Left kidney (tissue), 8 donors: ENCODE measurements at places on chromosomes 2 and 18. TPM values are rescaled to one million over a fixed set of nuclear protein-coding genes. Genes with fewer than 3 reads are reported as not detected.
A peak's percentile ranks its signal among the peaks of the same experiment; 100 is the strongest.

TRPM8 gene
- 0.33 TPM for polyA plus RNA-seq

LRRTM1 gene
- polyA plus RNA-seq = 19.8 TPM

AFTPH gene
- 78.3 TPM for polyA plus RNA-seq

UPP2 gene
- 11.2 TPM for polyA plus RNA-seq

SNTG2 gene
- polyA plus RNA-seq = 3.2 TPM

GALNT13 gene
- 2.8 TPM for polyA plus RNA-seq

DNA sequence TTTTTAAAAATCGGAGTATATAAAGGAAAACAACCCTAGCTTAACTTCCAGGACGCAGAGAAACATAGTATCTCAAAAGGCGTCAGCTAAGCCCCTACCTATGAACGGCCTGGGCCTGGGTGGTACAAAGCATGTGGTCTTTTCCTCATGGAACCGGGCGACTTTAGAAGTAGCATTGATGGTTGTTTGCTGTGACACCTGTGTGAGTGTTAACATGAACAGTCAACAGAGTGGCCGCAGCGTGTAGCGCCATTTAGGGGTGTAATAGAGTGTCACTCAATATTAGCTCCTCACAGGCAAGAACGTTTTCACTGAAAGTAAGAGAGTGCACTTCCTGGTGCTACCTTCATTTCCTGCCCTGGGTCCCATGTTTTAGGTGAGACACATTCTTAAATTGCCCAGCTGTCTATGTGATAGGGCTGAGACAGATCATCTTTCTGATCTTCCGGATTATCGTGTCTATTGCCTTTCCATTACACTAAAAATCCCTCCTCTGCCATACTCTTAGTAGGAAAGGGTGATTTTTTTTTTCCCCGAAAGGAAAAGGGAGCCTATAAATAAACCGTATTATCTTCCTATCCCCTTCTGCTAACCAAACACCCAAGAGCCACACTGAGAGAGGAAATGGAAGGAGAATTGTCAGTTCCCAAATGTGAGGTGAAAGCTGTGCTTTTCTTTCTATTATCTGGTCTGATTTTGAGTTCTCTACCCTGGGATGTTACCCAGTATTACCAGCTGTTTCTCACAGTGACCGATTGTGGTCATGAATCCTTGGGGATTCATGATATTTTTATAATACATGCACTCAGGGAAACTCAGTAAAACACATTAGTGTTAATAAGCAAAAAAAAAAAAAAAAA is 1.3 kb downstream of the GORASP2 start:
- peak; percentile 12 for DNase-seq

- no peak for DNase-seq
These were observed 46.2 kb upstream of the ITGAV start for GRCh38 chr2:186543561-186544131.

DNA sequence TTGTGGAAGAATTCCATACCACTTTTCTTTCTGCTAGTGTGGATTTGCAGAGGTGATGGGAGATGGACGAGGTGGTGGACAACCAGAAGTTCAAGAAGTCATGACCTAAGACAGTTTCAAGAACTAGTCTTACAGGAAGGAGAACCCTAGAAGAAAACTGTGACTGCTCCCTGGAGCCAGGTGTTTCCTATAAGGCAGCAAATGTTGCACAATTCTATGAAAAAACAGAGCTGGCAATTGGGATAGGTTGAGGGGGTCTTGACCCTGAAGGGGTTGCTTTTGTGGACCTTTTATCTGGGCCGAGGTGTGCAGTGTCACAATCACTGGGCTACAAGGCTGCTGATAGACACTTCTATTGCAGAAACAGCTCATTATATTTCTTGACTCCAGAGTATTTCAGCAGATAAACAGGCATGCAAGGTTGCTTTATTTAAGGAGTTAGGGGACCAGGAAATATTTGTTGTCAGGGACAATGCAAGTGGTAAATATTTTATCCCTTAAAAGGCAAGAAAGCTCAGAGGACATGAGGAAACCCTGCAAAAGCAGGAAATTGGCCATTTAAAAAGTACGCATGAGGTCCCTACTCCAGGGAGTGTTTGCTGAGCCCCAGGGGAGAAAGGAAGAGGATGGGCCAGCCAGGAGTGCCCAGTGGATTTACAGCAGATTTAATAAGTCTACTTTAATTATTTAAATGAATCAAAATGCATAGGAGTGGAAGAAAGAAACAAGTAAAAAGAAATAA is 22.9 kb downstream of the APCDD1 start:
- DNase-seq = no peak

GRCh38 chr2:55232863-55233657 is 572 bp downstream of the RPS27A start:
- DNase-seq = no peak

DNA sequence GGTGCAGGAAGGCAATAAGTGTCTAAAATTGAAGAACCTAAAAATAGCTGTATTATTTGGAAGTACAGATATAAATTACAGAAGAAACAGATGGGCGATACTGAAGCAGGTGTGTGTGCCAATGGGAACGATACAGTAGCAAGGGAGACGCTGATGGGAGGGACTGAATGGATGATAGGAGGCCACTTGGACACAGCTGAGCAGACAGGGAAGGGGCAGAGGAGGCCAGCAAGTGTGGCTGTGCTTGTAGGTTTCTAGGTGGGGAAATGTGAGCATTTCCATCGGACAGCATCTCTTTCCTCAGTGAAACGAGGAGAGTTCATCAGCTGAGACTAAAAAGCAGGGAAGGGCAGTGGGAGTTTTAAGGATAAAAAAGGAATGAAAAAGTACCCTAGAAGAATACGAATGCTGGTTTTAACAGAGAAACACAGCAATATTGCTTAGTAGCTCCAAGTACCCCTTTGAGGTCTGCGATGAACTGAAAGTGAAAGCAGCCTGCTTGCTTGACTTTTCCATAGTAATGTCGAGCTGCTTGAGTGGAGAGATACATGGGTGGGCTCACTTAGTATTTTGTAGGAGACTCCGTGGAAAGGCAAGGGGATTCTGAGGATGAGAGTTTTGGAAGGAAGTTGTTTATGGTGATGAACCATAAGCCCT is 91.7 kb upstream of the EPC2 start:
- DNase-seq = no peak

- DNase-seq = no peak
These were observed 47.3 kb downstream of the ROCK1 start for GRCh38 chr18:21064347-21064746.

DNA sequence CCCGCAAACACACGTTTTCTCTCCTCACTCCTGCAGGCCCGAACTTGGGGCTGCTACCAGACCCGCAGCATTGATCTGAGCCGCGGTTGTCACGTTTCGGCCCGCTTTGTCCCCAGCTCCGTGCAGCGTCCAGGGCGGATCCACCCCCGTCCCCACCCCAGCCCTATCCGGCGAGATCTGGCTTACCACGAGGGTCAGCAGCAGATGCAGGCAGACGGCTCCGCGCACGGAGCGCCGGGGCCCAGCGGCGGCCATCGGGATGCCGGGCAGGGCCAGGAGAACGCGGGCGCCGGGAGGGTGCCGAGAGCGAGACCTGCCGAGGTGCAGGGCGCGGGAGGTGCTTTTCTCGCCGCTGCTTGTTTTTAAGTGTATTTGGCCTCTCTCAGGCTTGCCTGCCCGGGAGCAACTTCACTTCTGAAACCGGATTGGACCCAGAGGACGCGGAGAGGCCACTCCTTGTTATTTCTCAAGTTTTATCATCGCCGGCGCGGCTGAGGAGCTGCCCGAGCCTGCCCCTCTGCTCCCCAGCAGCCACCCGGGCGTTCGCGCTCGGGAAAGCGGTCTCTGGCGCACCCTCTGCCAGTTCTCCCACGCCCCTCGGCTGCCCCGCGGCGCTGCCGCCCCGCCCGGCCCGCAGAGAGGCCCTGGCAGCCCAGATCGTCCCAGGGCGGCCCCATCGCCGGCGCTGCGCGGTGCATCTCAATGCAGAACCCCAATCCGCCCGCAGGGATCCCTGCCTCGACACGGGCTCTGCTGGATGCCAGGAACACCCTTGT is at the start of gene DSC3:
Gene DSC3, minus strand, starts transcription at position 337 of the 776 bp plus-strand sequence. Its CDS starts 82 bp downstream, at position 255.
- peak; percentile 51 for DNase-seq

DNA sequence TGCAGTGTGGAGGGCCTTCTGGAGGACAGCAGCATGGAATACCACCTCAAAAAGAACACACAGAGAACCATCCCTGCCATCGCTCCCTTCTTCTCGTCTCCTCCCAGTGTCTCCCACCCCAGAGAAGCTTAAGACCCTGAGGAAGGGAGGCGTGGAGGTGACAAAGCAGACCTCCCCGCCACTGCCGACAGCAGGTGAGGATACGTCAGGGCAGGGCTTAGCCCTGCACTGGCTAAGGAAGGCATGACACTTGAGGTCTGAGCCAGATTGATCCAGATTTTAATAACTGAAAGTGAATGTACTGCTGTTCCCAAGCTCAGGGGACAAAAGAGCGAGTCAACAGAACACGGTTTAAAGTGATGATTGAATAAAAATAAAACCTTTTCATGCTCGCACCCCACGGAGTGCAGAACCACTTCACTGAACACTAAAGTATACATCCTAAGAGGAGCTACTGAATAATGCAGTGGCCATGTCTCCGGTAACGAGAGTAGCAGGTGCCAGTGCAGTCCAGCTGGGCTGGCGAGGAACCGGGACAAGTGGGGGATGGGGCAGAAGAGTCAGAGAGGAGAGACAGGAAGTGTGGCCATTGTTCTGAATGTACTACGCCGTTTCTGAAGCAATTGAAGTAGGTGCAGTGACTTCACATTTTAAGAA is 391.0 kb downstream of the CDH2 start:
- DNase-seq = no peak

- DNase-seq = no peak
These were observed 162.6 kb downstream of the PAX3 start for GRCh38 chr2:222136106-222136630.

GRCh38 chr2:197215748-197216360 is 94.7 kb downstream of the ANKRD44 start:
- no peak for DNase-seq

DNA sequence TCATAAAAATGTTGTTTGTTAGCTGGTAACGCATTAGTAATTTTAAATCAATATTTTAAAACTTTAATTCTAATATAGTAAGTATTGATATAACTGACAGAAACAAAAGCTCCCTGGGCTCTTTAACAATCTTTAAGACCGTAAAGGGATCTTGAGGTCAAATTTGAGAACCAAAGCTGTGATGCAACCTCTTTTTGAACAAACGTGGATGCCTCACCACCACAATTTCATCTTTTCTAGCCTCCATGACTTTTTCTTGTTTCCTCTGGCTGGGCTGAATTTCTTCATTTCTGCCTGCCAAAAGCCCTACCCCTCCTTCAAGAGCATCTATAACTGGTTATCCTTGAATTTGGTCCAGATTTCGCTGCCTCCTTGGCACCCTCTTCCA is 563 bp upstream of the POLE4 start:
- no peak for DNase-seq

- no peak for DNase-seq
These were observed 31.6 kb downstream of the ZNF532 start for GRCh38 chr18:58896268-58896667.

DNA sequence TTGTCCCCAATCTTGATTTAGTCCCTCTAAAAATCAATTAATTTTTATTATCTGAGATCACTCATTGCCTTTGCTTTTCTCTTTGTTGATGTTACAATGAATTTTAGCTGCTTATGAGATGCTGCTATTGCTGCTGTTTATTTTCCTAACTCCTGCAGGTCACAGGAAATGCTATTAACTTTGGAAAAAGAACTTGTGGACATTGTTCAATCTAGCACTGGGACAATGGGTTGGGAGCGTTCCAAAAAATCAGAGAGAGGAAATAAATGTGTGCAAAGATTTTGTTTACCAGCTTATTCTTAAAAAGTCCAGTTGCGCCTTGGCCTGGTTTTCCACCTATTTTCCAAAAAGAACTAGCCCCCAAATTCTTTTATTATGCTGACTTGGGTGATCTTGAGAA is 268.3 kb downstream of the PTH2R start:
- DNase-seq = peak; percentile 17

DNA sequence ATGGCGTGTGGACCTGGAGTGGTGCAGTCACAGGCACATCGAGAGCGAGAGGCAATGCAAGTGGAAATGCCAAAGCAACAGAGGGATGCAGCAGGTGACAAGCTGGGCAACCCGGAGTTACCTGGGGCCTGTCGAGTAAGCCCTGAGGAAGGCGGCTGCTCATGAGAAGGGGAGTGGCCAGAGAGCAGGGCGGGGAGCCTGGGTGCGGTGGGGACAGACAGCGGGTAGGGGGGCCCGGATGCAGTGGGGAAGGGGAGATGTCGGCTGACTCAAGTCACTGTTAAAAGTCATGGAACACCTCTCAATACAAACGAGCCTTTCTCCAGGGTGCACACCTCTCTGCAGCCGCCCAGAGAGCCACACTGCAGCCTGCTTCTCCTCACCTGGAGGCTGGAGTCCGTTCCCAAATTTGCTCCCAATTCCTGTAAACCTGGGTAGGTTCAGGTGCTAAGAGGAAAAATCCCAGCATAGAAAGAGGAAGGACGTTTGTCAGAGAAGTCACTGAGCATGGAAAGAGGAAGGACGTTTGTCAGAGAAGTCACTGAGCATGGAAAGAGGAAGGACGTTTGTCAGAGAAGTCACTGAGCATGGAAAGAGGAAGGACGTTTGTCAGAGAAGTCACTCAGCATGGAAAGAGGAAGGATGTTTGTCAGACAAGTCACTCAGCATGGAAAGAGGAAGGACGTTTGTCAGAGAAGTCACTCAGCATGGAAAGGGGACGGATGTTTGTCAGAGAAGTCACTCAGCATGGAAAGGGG is 71.7 kb upstream of the TWIST2 start:
- DNase-seq = no peak

- no peak for DNase-seq
These were observed 170.7 kb downstream of the CYRIA start for GRCh38 chr2:16494836-16495508.

DNA sequence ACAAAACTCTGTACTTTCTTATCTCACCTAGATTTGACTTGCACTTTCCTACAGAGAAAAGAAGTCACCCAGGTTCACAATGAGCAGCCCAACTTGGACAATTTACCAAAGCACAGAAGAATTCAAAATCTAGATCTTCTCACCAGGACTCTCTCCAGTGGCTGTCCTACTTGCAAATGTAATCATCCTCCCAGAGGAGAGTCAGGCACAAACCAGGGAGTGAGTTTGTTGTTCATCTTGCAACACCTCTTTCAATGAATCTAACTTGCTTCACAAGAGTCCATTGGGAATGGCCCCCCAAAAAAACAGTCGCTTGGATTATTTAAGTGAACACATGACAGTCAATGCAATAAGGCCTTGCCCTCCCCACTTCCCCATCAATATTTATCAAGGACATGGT is 144.6 kb downstream of the ATL2 start:
- no peak for DNase-seq

DNA sequence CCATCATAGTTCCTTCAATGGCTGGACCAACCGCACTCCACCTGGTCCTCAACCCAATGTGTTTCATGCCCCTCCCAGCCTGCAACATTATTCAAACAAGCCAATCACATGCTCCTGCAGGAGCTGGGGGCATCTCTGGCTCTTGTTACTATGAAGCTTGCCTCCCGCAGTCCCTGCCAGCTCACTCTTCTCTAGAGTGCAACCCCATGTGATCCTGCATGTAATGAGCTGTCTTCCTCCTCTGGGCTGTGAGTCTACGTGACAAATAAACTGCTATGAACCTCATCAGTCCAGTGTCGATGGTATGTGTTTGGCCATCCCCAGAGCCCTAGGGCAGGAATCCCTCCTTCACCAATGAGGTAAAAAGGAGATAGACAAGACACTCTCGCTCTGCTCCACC is 15.8 kb upstream of the BOD1L2 start:
- no peak for DNase-seq
